ENCODE measurements at places on chromosomes 5 and 9.

DNA sequence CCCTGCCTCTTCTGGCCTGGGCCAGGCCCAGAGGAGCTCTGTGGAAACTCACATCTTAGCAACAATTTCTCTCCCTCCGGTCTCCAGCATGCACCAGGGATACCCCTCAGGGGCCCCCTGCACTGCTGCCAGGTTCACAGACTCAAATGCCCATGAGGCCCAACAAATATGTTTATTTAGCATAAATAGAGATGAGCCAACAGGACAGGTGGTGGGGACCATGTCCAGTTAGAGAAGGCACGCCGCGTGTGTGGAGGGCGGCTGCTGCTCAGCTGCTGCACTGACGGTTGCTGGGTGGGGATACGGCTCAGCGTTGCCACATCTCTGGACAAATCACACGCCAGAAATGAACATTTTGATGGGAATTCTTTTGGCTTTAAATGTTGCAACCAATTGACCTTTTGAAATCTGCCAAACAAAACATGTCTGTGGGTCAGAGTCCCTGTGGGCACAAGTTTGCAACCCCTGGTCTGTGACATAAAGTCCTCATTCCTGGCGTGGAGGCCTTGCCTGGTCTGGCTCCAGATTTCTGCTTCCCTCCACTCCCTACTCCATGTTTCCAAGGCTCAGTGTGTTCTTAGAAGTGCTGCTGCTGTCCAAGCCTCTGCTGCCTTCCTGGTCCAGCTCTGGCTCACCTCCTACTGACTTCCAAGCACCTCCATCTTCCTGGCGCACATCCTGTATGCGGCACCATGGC, 88.9 kb downstream of the AMBP start:
- no peak for DNase-seq

DNA sequence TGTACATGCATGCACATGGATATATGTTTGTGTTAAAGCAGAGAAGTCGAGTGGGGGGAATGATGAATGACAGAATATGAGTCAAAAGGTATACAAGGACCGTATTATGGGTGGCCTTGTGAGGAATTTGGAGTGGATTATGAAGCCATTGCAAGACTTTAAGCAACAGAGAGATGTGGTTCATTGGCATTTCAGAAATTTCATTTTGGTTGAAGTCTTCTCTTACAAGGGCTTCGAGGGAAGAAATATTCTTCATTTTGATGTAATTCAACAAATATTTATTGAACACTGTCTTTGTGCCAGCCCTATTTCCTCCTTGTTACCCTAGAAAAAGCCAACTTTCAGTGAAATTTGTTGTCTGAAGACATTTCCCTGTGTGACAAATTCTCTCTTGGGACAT, 83.9 kb upstream of the SLCO6A1 start:
- DNase-seq, result no peak

- no peak for DNase-seq
Observed at GRCh38 chr9:110443146-110443865, 105.6 kb upstream of the TXNDC8 start.

DNA sequence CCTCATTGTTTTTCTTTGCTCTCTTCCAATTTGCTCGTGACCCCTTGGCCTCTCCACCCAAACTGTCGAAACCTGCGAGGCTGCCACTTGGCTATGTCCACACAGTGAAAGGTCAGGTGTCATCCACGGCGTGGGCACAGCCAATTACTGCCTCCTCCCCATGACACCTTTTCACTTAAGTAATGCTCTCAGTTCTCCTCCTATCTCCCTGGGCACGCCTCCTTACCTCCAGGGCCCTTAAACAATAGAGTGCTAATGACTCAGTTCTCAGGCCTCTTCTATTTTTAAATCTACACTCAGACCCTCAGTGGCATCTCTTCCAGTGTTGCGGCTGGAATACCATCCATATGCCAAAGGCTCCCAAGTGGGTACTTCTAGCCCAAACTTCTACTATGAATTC, 256.8 kb downstream of the ROR2 start:
- DNase-seq, result no peak

GRCh38 chr5:143533475-143533874, 130.0 kb upstream of the NR3C1 start:
- DNase-seq, result no peak

GRCh38 chr5:132007399-132008162, 3.9 kb downstream of the ACSL6 start:
- DNase-seq, result no peak

DNA sequence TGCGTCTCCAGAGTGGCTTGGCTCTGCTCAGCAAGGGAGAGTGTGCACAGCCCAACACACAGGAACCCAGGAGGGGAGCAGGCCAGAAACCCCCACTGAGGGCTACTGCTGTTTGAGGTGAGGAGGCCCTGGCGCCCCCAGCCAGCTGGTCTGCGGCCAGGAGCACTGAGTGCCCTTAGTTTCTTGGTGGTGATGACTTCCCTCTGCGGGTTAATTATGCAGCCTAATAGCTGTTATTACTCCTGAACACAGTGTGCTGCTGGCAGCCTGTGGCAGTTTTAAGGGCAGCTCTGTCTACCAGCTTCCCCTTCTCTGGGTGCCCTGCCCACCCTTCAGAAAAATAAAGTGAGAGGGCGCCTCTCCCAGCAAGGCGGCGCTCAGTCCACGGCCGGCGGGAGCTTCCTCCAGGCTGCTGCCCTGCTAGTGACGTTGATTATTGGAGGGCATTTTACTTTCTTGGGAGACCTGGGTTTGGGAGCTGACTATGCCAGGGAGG, 19.2 kb downstream of the GADD45G start:
- no peak for DNase-seq

DNA sequence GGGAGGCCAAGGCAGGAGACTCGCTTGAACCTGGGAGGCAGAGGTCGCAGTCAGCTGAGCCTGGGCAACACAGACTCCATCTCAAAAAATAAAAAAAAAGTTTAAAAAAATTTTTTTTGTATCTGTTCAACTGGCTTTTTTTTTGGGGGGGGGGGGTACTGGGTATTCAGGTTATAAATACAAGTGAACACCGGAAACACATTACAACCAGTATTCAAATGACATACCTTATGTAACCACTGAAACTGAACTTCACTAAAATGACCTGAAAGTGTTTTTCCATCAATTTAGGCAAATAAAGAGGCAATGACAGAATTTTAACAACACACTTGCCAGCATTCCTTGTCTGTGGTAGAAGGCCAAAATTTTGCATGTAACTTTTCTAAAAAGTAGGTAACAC, 33.5 kb downstream of the STRBP start:
- no peak for DNase-seq

- DNase-seq, result no peak
Observed at GRCh38 chr5:40410231-40410861, 269.4 kb upstream of the PTGER4 start.

DNA sequence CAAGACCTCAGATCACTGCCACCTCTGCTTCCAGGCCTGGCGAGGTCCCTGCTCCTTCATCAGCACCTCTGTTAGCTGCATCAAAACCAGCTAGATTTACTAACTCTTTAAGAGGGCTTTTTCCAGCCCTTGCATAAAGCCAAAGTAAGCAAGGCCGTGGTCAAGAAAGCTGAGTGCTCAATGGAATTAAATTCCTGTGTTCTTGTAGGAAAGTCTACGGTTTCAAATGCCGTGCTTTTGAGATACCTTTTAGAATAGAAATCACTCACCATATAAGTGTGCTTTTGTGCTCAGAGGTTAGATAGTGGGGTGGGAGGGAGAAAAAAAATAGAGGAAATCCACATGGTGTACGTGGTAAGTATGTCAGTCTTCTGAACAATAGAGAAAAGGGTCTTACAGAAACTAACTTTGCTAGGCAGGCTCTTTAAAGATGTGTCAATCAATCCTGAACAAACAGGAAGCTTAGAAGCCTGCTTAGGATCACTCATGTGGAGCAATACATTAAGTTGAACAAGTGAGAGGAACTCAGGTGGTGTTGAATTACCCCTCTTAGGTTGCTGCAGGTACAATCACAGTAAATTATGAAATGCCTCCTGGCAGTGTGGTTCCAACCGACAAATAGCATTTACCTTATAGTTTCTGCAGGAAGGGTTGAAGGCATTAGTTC, 79.7 kb downstream of the SEMA6A start:
- no peak for DNase-seq

DNA sequence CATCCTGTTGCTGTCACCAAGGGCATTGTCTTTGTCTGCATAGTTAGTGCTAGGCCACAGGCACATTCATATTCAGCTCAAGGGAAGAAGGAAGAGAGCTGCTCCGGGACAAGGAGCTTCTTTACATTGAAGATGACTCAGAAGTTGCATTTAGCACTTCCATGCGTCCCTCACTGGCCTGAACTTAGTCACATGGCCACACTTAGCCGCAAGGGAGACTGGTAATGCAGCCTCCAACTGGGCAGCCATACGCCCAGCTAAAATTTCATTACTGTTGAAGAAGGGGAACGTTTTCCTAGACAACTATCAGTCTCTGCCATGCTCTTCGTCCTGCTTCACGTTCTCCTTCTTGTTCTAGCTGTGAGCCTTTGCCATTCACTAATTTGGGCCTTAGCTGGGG, 20.0 kb downstream of the ACTL7B start:
- DNase-seq, result no peak

- no peak for DNase-seq
Observed at GRCh38 chr5:138783976-138784375, 30.8 kb downstream of the CTNNA1 start.
